ENCODE measurements at places on chromosomes 12 and 14.
A peak's percentile ranks its signal among the peaks of the same experiment; 100 is the strongest.

DNA sequence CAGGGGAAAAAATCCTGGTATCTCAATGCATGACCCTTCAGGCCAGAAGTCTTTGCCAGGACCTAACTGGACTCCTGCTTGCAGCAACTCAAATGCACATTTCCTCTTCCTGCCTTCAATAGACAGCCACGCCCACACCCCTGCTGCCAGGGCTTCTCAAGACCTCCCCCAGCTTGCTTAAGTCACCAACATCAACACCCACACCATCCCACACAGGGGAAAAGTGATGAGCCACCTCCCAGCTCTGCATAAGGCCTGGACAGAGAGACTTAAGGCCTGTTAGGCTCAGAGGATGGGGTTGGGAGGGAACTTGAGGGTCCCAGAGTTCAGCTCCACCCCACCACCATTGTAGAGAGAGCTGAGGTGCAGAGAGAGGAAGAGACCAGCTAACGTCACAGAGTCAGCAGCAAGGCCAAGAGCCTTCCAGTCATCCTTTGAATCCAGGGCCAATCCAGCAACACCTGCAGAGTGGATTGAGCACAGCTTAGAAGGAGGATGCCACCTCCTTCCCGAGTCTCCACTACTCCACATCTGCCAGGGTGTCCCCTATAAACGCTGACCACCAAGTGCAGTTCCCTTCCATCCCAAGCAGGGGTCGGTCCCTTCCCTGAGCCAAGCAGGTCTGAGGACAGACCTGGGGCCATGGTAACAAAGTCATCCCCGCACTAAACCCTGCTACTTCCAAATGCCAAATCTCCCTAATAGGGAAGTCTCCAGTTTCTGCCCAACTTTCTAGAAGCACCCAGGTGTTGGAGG lies 50.0 kb downstream of the KDM2B start:
- no peak for DNase-seq

GRCh38 chr14:61537563-61538463 lies 157.5 kb upstream of the HIF1A start:
- DNase-seq = peak; percentile 27

DNA sequence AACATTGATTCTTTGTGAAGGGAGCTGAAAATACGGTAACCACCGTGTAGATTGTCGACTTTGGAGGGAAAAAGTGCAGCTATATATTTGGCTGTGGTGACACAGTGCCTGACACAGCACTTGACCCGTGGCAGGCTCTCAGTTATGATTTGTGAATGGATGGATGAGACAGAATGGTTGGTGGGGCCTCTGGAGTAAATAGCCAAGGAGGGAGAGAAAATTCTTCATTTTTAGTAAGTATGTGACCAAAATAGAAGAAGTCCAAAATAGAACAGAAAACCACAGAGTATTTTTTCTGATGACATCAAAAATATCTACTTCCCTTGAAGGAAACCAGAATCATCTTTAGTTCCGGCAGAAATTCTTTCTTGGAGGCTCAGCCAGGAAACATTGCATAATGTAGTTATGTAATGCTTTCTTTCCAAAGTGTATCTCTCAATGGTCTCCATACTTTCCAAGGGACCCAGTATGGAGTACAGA lies 82.0 kb upstream of the WSCD2 start:
- DNase-seq = no peak

GRCh38 chr14:39185256-39186049 lies 10.4 kb downstream of the PNN start:
- no peak for DNase-seq

DNA sequence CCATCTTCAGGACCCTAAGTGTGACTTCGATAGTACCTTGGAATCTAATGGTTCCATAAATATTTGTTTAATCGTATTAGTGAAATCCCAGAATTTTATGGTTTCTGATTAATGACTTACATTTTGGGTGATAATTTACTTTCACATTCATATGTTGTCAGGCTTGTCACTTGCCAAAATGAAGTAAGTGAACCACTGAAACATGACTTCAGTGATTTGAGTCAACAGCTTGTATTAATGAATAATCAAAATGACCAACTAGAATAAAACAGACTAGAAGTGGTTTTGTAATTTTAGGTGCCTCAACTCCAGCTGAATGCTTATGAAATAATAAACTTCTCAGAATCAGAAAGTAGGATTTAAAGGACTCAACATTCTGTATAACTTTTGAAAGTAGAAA lies 517.1 kb downstream of the PRKD1 start:
- DNase-seq = no peak

DNA sequence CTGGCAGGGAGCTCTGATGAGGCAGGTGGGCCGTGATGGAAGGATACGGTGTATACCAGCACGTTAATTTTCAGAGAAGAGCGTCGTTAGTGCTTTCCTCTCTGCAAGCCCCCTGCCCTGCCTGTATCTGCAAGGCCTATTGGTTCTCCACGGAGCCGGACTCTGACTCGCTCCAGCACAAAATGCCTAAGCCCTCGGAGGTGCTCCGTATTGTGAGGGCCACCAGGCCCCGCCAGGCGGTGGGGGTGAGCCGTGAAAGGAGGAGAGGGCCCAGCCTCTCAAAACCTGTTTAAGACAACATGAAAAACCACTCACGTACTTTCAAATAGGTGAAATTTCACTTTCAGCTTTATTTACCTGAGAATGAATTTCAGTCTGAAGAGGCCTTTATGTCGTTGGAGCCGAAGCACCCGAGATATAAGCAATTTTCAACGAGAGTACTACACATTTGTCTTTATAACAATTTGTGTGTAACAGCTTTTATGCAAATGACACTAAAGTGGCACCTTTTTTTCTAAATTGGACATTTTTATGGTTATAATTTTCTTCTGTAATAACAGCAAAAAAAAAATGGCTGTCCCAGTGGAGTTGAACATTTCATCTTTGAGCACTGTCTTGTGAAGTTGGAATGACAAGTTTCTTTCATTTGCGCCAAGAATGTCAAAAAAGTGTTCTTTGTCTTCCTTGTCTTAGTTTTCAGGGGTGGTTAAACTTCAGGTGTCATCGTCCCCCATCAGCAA lies 749.5 kb downstream of the VRK1 start:
- DNase-seq = no peak

GRCh38 chr12:33111850-33112249 lies 215.3 kb upstream of the PKP2 start:
- no peak for DNase-seq

DNA sequence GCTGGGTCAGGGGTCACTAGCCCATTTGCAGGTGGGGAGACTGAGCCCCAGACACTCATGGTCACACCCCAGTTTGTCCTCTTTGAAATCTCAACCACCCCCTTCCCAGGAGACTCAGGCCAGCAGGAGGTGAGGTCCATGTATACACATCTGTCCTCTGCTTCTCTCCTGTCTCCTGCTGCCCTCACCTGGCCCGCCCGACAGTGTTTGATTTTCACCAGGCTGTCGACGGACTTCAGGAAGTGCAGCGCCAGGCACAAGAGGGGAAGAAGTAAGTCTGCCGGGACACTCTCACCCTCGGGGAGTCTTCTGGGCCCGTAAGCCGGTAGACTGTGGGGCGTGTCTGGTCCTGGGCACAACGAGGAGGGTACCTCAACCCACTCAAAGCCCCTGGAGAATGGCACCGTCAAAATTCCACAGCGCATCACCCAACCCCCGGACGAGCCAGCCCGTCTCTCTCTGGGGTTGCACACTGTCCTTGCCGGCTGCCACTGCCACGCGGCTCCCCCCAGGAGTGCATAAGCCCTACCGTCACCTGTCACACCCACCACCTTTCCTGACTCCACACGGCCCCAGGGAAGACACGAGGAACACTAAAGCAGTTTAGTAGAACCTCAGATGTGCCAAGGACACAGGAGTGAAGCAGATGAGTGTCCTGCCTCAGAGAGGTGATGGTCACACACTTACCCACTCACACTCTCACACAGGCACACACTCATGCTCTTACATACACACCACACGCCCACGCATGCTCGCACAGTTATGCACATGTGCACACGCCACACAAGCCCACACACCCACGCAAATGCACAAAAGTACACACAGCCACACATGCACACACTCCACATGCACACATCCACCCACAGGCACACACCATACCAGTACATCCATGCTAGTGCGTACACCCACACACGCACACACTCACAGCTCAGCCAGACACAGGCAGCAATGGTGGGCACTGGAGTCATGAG lies 13.1 kb upstream of the SIVA1 start:
- no peak for DNase-seq

DNA sequence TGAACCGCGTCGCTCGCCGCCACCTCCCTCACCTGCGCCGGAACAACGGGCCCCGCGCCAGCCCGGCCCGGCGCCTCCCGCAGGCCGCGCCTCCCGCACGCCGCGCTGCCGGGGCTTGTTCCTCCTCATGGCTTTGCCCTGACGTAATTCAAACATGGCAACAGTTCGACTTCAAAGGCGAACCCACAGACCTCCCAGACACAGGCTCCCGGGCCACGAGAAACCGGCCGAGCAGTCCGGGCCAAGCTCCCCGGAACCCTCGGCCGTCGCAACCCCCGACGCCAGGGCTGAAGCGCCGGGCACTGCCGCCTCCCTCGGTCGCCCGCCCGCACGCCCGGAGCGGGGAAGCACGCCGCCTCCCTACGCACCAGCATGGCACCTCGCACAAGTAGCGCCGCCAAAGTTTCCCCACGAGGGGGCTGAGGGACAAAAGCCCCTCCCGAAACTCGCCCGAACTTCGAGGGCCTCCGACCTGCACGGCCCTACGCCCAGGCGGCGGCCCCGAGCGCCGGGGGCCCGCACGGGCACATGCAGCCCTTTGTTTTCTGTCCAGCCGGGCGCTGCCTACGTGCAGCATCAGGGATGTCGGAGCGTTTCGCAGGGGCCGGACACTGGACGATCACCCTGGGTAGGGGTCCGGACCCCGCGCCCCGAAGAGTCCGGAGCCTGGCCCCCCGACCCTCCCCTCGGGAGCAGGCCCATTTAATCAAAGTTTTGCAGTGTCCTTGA lies 1.7 kb downstream of the SINHCAF start:
- peak; percentile 34 for DNase-seq

GRCh38 chr12:81668475-81668874 lies 90.7 kb downstream of the PPFIA2 start:
- DNase-seq = no peak

GRCh38 chr14:91501951-91502930 lies 7.9 kb downstream of the PPP4R3A start:
- DNase-seq = no peak

GRCh38 chr12:108643941-108644810 lies 10.5 kb upstream of the SELPLG start:
- no peak for DNase-seq

- DNase-seq = no peak
These were observed 25.7 kb downstream of the SPTSSA start for GRCh38 chr14:34436118-34436905.

GRCh38 chr14:75268633-75269550 lies 9.7 kb upstream of the FOS start:
- DNase-seq = no peak

DNA sequence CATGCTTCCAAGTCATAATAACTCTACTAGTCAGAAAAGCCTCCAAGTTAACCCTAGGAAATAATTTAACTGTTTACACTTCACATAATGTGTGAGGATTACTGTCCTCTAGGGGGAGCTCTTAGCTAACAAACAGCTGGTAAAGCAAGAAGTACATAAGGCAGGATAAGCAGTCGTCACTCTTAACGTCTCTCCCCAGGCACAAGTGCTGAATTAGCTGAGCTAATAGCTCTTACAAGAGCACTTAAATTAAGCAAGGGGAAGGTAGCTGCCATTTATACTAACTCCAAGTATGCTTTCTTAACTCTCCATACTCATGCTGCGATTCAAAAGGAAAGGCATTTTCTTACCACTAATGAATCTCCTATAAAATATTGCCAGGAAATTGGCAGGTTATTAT lies 79.3 kb upstream of the TSPAN11 start:
- no peak for DNase-seq

DNA sequence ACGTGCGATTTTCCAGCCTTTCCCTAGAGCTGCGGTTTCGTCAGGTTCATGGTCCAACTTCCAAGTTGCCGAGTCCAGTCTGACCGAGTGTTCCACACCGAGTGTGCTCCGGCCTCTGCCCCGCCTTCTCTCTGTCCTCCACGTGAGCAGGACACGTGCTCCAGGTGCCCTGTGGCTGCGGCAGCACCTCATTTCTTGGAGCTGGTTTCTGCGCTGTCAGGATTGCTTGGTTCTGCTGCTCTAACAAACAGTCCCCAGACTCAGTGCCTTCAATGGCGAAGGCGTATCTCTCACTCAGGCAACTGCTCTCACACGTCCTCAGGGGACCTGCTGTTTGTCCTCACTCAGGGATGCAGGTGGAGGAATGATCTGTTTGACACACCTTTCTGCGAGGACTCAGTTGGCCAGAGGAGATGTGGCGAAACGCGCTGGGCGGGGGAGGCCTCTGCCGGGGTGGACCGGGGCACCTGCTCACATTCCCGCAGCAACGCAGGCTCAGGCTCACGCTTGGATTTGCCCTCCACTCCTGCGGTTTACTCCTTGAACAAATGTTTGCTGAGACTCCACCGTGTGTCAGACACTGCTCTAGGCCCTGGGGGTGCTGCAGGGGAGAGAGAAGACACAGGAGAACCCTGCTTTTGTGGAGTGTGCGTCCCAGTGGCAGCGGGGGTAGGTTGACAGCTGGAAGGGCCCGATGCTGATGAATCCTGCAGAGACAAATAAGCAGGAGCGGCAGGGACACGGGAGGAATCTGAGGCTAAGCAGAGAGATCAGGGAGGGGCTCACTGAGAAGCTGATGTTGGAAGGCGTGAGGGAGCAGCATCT lies 63.4 kb upstream of the FBRSL1 start:
- DNase-seq = no peak

DNA sequence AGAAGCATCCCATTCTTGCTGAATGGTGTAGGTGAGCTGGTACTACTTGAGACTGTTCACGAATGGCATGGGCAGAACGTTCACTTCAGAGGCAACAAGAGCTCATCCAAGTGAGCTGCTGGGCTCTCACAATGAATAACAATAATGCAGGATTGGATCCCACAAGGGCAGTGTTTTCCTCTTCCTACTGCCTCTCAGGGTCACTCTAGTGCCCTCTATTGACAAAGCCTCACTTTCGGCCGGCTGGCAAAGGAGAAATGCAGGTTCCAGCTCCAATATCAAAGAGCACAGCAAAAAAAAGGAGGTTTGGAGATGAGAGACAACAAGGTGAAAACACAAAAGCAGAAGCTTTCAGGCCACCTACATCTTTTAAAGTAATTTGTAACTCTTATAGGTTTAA lies 74.6 kb upstream of the MYF6 start:
- no peak for DNase-seq

DNA sequence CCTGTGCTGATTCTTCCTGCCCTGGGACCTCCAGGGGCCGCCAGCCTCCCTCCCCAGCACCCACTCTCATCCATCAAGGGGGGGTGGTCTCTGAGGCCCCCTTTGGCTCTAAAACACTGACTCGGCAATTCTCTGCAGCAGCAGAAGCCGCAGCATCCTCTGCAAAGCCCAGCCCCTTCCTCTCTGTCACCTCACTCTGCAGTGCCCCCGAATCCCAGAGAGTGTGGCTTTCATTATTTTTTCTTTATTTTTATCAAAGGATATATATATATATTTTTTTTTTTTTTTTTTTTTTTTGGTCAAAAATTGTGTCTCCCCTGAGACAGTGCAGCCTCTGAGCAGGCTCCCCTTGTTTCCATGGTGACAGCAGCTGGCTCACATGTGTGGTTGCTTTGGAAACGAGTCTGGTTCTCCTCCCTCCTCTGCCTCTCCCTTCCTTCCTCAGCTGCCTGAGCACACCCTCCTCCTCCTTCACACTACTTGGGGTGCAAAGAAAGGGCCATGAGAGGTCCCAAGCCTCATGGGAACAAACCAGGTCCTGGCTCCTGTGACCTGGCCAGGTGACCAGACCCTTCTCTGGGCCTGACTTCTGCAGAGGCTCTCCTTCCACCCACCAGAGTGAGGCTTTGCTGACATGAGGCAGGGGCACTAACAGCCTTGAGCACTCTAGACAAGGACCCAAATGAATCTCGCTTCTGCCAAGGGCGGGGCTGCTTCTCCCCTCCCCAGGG lies 100.5 kb downstream of the LRRC74A start:
- peak; percentile 20 for DNase-seq
